ENCODE measurements at places on chromosomes 13 and 19.

- no peak for DNase-seq
These were observed 44.7 kb downstream of the CARS2 start for GRCh38 chr13:110661256-110661655.

GRCh38 chr13:108573455-108573854 lies 56.0 kb upstream of the MYO16 start:
- DNase-seq: no peak

- DNase-seq: no peak
These were observed 793.7 kb upstream of the SLITRK5 start for GRCh38 chr13:86877441-86877840.

- DNase-seq: no peak
These were observed 6.9 kb downstream of the GNA11 start for GRCh38 chr19:3100747-3101730.

GRCh38 chr19:53431399-53432087 lies at the start of gene ZNF761:
Gene ZNF761, plus strand, starts transcription at chr19:53431984. Its CDS starts 15,285 bp downstream, at chr19:53447269.
- DNase-seq: peak; percentile 93
